ENCODE measurements at places on chromosomes 2 and 18. TPM values are rescaled to one million over a fixed set of nuclear protein-coding genes. Genes with fewer than 3 reads are reported as not detected.

KCNS3 gene
- total RNA-seq, result not detected

MARCO gene
- 0.32 TPM for total RNA-seq

ATP9B gene
- 17.7 TPM for total RNA-seq

EFHD1 gene
- not detected for total RNA-seq

SNRPD1 gene
- 146 TPM for total RNA-seq

ANKRD30B gene
- not detected for total RNA-seq

DNA sequence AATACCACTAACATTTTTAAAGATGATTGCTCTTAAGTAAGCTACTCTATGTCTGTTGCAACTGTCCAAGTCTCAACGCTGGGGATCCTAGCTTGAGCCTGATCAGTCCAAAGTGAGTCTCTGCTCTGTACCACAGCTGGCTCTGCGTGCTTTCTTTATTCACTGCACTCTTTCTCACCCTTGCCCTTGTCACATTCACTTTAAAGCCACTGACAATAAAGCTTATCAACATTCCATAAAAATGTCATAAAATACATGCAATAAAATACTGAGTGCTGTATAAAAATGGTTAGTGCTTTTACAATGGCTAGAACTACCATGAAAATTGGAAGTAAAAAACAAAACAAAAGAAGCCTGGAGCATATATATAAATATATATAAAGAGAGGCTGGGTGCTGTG lies 45.5 kb upstream of the LRRTM4 start:
- no peak overlapping the region for H3K4me3 ChIP-seq
- no peak for DNase-seq
- no peaks in the 10 kb centered on the region for H3K4me1 ChIP-seq

- H3K36me3 ChIP-seq, result no peaks in the 10 kb centered on the region
- no peaks in the 10 kb centered on the region for H3K27me3 ChIP-seq
- no peak overlapping the region for H3K4me3 ChIP-seq
- H3K4me1 ChIP-seq, result no peaks in the 10 kb centered on the region
Measured at GRCh38 chr2:173657996-173658717, 303.5 kb downstream of the CDCA7 start.

DNA sequence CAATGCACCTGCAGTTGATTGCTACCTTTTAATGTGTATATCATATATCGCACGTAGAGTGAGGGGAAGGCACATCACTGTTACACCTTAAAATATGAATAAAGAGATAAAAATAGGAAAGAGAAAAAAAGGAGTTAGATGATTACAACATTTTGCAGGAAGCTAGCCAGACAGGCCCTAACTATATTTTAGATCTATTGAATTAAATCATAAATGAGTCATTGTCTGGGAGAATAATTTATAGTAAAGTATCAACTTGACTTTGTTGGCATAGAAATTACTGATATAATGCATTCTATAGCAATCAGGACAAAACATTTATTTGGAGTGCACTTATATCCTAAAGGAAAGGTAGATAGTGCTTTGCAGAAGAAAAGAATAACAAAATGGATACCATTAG lies 384.9 kb upstream of the NXPH2 start:
- no peak overlapping the region for H3K4me3 ChIP-seq
- no peak for DNase-seq
- H3K27me3 ChIP-seq, result no peaks in the 10 kb centered on the region
- no peak overlapping the region for H3K27ac ChIP-seq

DNA sequence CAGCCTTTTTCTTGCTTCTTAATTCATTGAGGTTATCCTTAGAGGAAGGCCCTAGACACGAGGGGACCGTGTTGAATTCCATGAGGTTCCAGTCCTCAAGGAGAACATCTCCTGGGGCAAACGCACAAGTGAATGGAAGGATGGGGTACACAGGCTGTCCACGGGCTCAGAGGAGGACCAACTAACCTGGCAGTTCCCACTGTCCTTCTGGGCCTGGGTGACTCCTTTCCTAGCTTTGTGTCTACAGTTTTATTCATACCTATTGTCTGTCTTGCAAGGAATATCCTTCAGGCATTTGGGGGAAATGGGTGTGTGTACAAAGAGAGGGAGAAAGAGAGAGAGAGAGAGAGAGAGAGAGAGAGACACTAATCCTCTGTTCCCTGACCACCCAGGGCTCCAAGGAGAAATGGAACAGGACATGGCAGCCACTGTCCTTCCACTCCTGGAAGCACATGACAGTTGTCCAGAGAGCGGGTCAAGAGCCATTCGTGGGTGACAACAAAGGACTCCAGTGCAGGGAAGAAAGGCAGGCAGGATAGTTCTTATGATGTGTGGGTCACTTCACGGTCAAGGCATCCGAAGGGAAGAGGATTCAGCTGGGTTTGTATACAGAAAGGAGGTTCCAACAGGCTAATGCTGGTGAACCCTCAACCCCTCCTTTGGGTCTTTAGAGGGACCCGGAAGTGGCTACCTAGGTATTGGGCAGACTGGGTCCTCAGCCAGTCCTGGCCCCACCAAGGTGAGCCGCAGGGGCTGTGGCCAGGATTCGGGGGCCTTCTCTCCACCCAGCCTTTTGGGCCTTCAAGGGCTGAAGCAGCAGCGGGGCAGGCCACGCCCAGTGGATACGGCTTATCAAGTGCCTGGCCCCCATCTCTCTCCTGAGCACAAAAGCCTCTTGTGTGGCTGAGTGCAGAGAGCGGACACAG lies 150.6 kb downstream of the MYCN start:
- no peaks in the 10 kb centered on the region for H3K36me3 ChIP-seq
- no peak overlapping the region for H3K4me3 ChIP-seq
- no peak for DNase-seq
- no peaks in the 10 kb centered on the region for H3K4me1 ChIP-seq
- no peaks in the 10 kb centered on the region for H3K27me3 ChIP-seq

DNA sequence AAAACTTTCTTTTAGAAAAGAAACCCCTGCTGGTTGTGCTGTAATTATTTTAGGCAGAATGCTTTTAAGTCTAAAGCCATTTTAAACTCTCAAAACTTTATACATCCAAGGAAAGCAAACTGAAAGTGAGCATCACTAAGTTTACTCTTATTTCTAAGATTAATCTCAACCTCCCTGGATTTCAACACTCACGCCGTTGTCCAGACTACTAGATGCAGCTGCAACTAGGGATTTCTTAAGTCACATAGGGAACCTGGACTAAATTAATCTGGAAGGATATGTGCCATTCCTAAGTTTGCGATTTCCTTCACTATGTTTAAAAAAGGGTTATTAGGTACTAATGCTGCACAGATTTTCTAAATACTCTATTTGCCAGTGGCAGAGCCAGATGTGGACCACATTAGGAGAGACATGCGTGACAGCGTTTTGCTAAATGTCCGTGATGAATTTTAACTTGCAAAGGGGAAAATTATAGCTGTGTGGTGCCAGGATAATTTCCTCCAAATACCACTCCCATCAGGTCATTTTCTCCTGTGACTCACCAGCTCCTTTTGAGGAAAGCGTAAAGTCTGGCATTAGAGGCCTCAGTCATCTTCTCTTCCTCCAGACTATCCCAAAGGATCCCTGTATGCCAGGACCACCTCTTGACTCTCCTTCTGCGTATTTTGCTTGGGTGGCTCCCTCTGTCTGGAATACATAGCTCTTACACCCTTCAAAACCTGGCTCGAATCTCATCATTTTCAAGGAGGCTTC lies 143.7 kb downstream of the ATL2 start:
- no peak for DNase-seq
- no peak overlapping the region for H3K4me3 ChIP-seq
- no peaks in the 10 kb centered on the region for H3K4me1 ChIP-seq
- H3K27ac ChIP-seq, result no peak overlapping the region
- no peaks in the 10 kb centered on the region for H3K27me3 ChIP-seq
- H3K36me3 ChIP-seq, result no peaks in the 10 kb centered on the region

DNA sequence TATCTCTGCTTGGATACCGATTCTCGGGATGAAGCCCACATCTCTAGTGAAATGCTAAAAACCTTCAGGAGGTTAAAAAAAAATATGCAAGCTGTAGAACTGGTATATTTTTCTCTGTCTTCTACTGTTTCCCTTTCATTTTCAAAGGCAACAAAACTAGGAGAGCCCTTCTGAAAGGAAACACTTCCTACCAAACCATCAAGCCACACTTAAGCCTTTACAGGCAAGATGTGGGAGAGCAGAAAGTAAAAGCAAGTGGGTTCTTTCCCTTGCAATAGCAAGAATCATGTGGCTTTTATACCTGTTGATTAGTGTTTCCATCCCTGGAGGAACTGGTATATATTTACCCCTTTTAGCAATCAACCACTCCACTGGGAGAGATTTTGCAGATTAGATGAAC lies 147.9 kb upstream of the ACAA2 start:
- H3K4me3 ChIP-seq, result no peak overlapping the region
- H3K4me1 ChIP-seq, result no peaks in the 10 kb centered on the region
- H3K27ac ChIP-seq, result no peak overlapping the region
- peaks cover 4% of the 10 kb centered on the region for H3K27me3 ChIP-seq
- no peaks in the 10 kb centered on the region for H3K36me3 ChIP-seq

DNA sequence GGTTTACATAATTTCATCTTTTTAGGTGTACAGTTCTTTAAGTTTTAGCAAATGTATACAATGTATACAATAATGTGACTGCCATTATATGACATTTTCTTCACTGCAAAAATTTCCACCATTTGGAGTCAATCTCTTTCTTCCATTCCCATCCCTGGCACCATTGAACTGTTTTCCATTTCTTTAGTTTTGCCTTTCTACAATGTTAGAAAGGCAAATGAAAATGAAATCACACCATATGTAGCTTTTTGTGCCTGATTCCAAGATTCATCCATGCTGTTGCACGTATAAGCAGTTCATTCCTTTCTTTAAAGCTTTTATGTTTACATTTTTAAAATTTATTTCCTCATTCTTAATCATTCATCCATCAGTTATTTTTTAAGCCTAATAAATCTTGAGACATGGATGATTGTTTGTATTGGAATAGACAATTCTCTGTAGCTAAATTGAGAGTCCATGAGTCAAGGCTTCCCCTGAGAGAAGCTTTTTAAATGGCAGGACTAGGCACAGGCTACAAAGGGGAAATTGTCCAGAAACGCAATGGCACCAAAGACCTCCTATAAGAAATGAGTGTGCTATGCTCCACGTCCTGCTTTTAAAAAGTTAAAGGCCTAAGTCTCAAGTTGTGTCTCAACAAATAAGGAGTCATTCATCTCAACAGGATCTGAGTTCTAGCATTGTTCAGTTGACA lies 8.7 kb upstream of the COL5A2 start:
- no peak overlapping the region for H3K4me3 ChIP-seq
- H3K4me1 ChIP-seq, result no peaks in the 10 kb centered on the region
- no peaks in the 10 kb centered on the region for H3K36me3 ChIP-seq
- no peaks in the 10 kb centered on the region for H3K27me3 ChIP-seq

DNA sequence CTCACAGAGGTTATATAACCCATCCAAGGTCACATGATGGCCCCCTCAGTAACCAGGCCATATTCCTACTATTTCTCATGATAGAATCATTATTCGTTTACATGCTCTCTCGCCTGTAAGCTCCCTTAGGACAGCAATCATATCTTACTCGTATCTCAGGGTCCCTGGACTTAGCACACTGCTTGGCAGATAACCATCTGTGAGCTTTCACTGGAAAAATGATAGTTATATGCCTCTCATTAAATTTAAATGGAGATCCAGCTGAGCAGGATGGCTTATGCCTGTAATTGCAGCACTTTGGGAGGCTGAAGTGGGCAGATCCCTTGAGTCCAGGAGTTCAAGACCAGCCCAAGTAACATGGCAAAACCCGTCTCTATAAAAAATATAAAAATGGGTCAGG lies 21.9 kb downstream of the KIF3C start:
- no peak overlapping the region for H3K4me3 ChIP-seq
- DNase-seq, result no peak
- no peaks in the 10 kb centered on the region for H3K4me1 ChIP-seq
- no peaks in the 10 kb centered on the region for H3K36me3 ChIP-seq
- no peak overlapping the region for H3K27ac ChIP-seq
- H3K27me3 ChIP-seq, result no peaks in the 10 kb centered on the region

DNA sequence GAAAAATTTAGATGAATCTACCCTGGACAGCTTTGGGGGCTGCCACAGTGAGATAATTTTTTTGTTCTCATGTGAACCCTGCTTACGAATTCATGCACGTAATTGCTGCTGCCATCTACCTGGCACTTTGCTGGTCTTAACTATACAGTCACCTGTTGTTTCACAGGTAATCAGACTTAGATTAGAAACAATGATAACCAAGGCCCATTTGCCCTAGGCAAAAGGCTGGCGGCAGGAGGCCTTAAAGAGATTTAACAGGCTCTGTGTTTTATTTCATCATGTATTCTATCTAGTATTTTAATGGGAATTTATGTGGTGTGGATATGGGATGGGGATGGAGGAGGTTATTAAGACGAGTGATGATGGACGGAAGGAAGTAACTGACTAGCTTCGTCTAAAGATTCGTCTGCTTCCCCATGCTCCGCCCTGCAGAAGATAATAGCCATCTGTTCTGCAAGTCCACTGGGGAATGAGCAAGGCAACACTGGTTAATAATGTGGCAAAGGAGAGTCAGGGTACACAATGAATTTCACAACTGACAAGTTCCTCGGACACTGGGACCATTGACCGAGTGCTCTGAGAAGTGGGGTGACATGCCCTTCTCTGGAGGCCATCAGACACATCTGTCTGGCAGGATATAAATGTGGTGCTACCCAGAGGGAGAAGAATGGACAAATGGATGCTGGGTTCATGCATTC lies 291.8 kb upstream of the TNP1 start:
- H3K4me3 ChIP-seq, result no peak overlapping the region
- no peaks in the 10 kb centered on the region for H3K27me3 ChIP-seq
- no peak overlapping the region for H3K27ac ChIP-seq
- no peaks in the 10 kb centered on the region for H3K4me1 ChIP-seq
- no peak for DNase-seq

- H3K27ac ChIP-seq, result no peak overlapping the region
- H3K36me3 ChIP-seq, result no peaks in the 10 kb centered on the region
- no peak for DNase-seq
- no peaks in the 10 kb centered on the region for H3K27me3 ChIP-seq
- H3K4me3 ChIP-seq, result no peak overlapping the region
Measured at GRCh38 chr2:186757009-186757408, 63.1 kb downstream of the FAM171B start.

- no peak overlapping the region for H3K4me3 ChIP-seq
- H3K4me1 ChIP-seq, result no peaks in the 10 kb centered on the region
- DNase-seq, result no peak
- no peaks in the 10 kb centered on the region for H3K27me3 ChIP-seq
- H3K27ac ChIP-seq, result no peak overlapping the region
- H3K36me3 ChIP-seq, result no peaks in the 10 kb centered on the region
Measured at GRCh38 chr18:6221602-6222014, 193.1 kb downstream of the L3MBTL4 start.

Measured in GM12878 (cell line).